Stomach (tissue), 19 donors: ENCODE measurements at places on chromosomes 7 and 10.
A peak's percentile ranks its signal among the peaks of the same experiment; 100 is the strongest.

GRCh38 chr7:80900583-80901576 is 18.0 kb downstream of the SEMA3C start:
- DNase-seq = no peak

DNA sequence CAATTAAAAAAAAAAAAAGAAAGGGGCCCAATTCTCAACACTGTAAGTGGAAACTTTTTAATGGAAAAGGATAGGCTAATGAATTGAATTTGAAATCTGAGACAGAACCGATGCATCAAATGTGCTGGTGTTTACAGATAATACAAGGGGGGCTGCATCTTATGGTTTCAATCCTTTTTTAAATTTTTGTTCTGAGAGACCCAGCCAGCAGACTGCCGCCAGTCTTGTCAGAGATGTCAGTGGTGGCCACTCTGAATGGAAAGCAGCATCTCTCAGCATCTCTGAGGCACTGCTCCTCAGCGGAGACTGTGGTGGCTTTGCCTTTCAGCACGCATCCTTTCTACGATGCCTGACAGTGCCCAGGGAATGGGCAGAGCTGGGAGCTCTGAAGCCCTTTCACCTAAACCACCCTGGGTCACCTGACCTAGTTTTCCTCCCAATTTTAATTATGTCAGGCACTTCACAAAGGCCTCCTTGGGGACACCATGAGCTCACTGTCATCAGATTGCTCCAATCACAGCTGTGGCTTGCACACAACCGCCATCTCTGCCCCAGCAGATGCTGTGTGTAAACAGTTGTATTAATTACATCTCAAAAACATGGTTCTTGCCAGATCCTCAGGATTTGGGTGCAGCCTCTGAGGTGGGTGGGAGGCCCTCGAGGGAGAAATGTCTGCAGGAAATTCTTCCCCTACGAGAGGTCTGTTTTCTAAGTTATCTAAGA is 81.2 kb downstream of the EGFR start:
- DNase-seq = no peak

DNA sequence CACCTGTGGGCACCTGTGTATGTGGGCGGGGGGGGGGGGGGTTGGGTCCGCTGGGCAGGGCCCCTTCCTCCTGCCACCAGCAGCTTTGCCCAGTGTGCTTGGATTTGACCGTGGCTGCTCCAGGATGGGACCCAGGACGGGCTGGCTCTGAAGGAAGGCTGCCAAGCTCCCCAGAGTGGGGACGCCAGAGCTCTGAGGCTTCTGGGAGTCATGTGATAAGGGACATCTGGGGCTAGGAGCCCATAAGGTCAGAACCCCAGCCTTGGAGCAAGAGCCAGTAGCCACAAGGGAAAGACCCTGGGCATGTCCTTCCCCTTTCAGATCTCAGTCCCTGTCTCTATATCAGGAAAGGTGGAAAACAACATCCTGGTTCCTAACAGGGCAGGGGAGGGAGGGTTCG is 21.8 kb upstream of the AMZ1 start:
- no peak for DNase-seq

DNA sequence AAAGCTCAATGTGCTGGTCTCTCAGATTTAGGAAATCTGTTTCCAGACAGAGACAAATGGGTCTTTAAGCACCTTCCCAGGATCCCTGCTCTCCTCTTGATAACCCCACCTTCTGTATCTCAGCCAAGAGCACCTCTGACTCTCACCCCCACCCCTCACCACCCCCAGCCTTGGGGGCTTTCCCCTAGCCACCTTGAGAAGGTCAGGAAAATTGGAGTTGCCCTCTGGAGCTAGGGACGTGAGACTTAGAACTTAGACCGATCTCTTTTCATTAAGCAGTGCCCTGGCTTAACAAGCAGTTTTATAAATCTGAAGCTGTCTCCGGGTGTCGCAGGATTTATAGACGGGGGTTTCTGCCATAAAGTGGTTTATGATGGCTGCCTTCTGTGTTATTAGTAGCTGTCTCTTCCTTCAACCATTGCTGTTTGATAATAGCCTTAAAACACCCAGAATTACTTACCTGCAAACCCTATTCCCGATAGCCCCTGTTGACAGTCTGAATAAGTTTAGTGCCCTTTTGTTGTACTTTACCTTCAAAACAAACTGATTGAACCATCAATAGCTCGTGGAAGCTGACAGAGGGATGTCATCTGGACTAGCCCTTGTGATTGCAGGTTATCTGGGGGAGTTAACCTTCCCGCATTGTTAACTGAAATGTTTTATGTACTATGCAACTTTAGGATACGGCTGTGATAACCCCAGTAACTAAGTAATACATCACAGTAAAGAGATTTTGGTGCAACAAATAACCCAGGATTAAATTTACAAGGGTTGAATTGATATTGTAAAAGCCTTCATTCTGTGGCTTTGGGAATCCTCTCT is 621.5 kb downstream of the LRMDA start:
- DNase-seq = no peak

GRCh38 chr10:126686719-126687118 is 16.2 kb upstream of the C10orf90 start:
- no peak for DNase-seq

GRCh38 chr7:129376076-129376777 is 58.0 kb upstream of the STRIP2 start:
- DNase-seq = peak; percentile 73

- DNase-seq = no peak
Measured at GRCh38 chr7:20816372-20816959, 29.8 kb upstream of the SP8 start.

GRCh38 chr7:132290021-132290420 is 286.2 kb downstream of the PLXNA4 start:
- DNase-seq = peak; percentile 22

DNA sequence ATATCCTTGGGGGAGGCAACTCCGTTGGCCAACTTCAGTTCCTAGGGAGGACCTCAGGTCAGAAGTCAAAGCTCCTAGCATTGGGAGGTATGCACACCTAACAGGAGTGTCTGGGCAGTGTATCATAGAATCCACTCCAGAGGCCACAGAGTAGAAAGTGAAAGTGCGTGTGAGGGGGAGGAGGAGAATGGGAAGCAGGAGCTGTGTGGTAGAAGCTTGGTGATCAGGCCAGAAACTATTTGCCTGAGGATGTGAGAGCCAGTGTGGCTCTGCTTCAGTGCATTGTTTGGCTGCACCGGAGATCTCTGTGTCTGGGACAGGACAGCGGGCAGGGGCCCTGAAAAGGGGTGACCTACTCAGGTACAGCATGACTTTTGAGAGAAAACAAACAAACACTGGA is 557.4 kb upstream of the VSTM2A start:
- no peak for DNase-seq

GRCh38 chr10:3336673-3337293 is 164.2 kb upstream of the PITRM1 start:
- no peak for DNase-seq

DNA sequence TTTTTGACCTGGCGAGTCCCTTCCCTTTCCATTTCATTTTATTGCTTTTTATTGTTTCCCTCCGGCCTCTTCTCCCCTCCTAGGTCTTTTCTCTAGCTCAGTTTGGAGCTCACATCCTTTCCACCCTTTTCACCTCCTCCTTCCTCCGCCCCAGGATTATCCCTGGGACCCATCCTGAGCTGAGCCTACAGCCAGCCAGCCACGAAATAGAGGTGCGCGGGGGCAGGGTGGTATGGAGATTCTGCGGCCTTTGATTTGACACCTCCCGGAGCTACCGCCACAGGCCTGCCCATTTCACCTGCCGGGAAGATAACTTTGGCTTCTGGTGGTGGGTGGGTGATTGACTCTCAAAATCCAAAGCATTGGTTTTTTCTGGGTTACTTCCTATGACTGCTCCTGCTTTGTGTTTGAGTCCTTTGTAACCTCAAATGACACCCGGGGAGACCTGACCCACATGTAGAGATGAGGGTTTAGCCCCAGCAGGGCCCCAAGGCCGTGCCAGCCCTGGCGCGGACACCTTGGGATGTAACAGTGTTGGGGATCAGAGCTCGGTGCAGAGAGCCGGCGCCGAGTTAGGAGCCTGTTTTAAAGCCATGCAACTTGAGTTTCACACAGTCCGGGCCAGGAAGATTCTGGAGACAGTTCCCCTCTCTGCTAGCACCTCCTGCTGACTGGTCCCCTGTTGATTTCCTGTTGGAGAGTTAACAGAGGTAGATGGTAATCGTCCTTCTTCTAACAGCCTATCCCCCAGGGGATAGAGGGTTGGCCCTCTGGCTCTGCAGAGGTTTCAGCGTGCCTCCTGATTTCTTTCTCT is 1.5 kb downstream of the DUSP5 start:
- peak; percentile 46 for DNase-seq

GRCh38 chr7:39949971-39950472 is at the start of gene CDK13:
TSS of gene CDK13 (plus strand) at chr7:39950256. CDS start at chr7:39950642, 386 bp downstream.
- DNase-seq = peak; percentile 77

- DNase-seq = no peak
Measured at GRCh38 chr7:44713680-44714335, 34.8 kb upstream of the ZMIZ2 start.

- DNase-seq = peak; percentile 71
Measured at GRCh38 chr7:362402-363096, 72.6 kb downstream of the FOXL3 start.

- DNase-seq = no peak
Measured at GRCh38 chr10:113562069-113562468, 9.2 kb downstream of the HABP2 start.

DNA sequence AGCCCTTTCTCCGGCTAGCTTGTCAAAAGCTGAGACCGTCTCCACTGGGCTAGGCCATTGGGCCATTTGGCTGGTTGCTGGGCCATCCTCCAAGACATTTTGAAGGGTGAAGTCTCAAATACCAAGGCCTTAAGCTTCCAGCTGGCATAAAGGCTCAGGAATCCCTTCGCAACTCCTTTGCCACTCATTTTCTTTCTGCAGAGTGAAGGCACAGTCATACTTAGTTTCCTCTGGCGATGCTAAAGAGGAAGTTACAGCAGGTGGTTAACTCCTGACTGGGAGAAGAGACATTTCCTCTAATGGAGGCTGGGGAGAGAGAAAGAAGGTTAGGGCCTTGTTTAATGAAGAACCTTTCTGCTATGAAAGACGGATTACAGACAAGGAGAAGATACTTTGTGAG is 4.8 kb upstream of the REPIN1 start:
- peak; percentile 27 for DNase-seq

- DNase-seq = peak; percentile 11
Measured at GRCh38 chr10:86649471-86650150, 4.7 kb upstream of the OPN4 start.

GRCh38 chr7:151454305-151454704 is 14.4 kb upstream of the CRYGN start:
- DNase-seq = no peak

GRCh38 chr10:116848944-116849247 is 403 bp upstream of the ENO4 start:
- no peak for DNase-seq

DNA sequence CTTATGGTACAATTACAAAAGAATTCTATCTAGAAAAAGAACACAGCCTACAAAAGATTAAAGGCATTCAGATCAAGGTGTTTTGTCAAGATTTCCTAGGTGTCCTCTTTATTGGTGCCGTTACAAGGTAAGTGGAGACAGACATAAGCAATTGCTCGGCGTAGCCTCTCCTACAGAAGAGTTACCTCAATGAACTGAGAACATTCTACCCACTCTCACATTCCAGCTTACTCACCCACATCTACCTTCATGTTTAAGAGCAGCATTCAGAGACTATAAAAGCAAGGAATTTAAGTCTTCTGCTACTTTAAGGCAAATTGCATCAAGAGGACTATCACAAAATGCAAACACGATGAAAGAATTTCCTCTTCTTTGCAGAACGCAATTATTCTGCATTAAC is 29.5 kb downstream of the MPP7 start:
- DNase-seq = no peak

GRCh38 chr7:158023157-158023556 is 564.5 kb downstream of the PTPRN2 start:
- DNase-seq = peak; percentile 11

DNA sequence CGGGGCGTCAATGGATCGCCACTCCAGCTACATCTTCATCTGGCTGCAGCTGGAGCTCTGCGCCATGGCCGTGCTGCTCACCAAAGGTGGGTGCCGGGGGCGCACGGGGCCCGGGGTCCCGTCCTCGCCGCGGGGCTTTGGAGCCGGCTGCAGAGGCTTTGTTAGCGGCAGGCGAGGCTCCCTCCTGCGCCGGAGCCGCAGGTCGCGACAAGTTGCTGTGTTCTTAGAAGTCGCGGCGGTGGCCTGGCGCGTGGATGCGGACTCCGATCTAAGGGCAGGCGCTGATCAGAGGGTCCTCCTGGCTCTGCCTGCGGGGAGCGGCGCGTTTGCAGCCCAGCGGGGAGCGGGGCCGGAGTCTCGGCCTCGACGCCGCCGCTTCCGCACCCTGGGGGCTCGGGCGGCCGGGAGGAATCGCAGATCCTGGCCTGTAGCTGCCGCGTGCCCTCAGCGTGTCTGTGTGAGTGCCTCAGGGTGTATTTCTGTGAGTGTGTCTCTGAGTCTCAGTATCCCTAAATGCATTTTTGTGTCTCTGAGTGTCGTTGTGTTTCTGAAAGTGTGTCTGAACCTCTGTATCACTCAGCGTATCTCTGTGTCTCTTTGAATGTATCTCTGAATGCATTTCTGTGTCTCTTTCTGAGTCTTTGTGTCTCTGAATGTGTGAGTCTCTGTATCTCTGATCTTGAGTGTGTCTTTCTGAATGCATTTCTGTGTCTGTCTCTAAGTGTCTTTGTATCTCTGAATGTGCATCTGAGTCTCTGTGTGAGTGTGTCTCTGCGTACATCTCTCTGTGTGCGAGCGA is 766 bp downstream of the BAMBI start:
- peak; percentile 31 for DNase-seq

DNA sequence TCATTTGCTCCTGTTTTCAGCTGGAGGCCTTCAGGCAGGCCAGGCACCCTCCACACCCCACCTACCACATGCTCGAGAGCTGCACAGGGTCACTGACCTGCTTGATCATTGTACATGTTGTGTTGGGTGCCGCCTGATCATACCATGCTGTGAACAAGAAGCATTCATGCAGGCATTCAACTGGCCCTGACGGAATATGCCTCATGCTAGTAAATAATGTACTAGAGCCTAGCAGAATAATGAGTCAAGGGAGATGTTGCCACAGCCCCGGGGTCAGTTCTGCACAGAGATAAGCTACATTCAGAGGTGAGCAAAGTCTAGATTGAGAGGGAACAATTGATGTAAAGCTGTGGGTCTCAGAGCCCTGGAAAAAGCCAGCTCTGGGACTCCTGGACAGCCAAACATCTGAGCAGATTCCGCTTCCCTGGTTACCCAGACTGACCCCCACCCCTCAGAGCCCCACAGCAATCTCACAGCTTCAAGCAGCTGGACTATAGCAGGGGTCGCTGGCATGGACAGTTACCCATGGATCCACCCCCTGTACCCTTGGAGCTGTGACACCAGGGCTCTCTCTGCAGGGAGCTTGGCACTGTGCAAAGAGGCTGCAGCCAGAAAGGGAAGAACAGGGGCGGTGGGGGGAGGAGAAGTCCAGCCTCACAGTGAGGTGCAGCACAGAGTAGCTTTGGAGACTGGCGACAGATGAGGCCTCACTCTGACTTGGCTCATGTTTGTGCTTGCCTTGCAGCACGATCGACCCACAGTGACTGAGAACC is 86.6 kb downstream of the FRMPD2 start:
- no peak for DNase-seq
